Stimulated activated memory B cell treated with anti-CD40 and anti-IgM and Interleukin-4, amounts not matched to agents 10 μg/mL and 1 μg/mL and 100 μg/mL, for 72 hours (primary cell): ENCODE measurements at places on chromosomes 11 and 22.

DNA sequence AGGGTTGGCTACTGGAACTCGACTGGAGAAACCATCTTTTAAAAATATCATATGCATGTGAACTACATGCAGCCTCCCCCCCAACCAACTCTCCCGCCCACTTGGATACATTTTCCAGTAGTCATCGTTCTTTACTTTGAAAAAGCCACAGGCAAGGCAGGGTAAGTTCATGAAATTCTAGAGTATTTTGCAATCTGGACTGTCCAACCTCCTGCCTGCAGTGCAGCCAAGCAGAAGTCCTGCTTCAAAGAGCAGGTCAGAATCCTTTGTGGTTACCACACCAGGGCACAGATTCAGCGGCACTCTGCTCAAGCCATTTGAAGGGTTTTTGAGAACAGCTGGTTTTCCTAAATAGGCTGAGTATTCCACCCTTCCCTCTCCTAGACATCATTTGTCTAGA is 12.1 kb downstream of the ELF5 start:
- peak; percentile 52 for ATAC-seq

GRCh38 chr11:111797145-111797581 is 31.0 kb upstream of the PPP2R1B start:
- ATAC-seq = peak; percentile 50

- ATAC-seq = no peak
These were observed 133.2 kb downstream of the ADAMTS15 start for GRCh38 chr11:130581646-130582045.

- peak; percentile 60 for ATAC-seq
These were observed 101.4 kb downstream of the SYT9 start for GRCh38 chr11:7353100-7353499.

DNA sequence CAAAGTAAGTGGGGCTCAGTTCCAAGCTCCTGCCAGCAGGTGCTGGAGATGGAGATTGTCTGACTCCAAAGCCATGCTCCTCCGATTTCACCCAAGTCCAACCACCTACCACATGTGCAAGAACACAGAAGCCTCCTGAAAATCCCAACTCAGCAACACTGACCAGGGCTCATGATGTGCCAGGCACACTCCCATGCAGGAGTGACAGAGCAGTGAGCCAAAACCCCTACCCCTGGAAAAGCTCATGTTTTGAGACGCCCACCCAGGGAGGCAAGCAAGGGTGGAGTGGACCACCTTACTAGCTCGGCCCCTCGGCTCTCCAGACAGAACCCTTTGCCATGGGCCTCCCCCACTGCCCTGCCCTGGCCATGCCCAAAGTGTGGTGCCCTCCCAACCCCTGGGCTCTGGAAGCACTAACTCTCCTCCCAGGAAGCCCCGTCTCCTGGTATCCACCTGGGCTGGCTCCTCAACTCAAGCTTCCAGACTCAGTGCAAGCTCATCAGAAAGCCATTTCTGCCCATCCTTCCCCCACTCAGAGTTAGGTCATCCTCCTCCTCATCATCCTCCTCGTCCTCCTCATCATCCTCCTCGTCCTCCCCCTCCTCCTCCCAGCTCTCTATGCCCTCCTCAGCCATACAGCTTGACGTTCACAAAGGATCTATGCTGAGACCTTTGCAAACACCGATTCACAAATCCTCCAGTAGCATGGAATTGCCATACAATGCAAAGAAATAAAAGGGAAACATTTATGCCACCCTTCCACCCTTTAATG is 154.9 kb downstream of the MPPED1 start:
- no peak for ATAC-seq

GRCh38 chr11:75031224-75031753 is 42.6 kb downstream of the NEU3 start:
- ATAC-seq = no peak

DNA sequence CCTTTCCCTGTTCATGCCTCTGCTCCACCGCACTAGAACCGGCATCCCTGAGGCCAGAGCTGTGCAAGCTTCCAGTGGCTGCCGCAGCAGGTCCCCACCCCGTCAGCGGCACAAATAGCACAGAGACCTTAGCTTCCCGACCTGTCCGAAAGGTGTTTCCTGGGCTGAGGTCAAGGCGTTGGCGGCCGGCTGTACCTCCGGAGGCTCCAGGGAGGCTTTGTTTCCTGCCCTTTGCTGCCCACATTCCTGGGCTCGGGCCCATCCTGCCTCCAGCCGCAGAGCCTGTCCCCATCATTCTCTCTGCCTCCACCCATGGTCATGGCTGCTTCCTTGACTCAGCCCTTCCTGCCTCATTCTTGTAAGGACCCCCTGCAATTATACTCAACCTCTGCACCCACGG is 31.2 kb downstream of the ARHGAP8 start:
- no peak for ATAC-seq

GRCh38 chr22:45731798-45732495 is 60.3 kb downstream of the ATXN10 start:
- ATAC-seq = no peak

DNA sequence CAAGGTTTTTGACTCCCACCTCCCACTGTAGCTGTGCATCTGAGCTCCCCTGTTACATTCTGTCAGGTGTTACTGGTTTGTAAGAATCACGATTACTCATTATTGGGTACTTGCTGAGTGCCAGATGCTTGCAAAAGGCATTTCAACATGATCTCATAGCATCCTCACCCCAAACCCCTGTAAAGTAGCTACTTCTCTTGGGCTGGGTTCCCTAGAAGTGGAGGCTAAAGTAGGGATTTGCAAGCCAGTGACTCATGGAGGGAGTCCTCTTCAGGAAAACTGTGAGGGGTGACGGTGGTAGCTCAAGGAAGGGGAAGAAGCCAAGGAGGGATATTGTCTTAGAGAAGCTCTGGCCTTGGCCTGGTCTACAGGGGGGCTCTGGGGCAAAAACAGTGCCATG is 78.6 kb downstream of the TIMP3 start:
- no peak for ATAC-seq

- no peak for ATAC-seq
These were observed 72.0 kb downstream of the CD44 start for GRCh38 chr11:35210876-35211546.

GRCh38 chr22:38267086-38267485 is 5.7 kb downstream of the TMEM184B start:
- ATAC-seq = no peak

DNA sequence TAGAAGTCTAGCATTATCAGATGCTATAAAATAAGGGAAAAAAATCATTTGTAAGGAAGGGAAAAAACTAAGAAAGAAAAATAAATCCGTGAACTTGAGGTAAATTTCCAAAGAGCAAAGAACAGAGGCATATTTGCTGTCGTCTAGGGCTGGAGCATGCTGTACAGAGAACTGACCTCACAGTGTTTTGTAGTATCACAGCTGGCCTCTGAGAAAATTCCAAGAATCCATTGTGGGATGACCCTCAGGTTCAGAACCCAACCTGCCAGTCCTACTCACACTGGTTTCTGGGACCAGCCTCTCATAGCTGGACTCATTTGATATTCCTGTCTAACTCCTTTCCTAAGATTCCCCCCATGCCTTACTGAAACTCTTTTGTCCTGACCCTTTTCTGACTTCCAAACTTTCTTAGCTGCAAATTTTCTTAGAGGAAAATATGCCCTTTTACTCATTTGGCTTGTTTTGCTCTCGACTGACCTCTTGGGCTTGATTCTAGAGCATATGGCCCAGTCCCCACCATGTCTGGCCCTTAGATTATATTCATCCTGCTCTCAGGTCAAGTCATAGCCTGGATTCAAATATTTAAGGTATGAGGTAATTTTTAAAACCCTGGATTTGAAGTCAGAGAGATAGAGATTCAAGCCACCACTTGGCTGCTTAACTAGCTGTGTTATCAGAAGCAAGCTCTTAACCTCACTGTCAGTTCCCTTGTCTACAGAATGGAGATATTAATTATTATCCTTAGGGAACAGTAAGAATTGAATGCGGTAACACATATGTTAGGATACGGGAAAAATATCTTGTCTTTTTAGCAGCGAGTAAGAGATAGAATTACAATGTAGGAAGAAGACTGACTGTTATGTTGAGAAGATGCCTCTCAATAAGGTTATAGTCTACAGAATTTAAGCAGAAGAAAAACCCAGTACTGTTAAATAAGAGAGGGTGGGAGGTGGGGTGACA is 89.7 kb upstream of the KCNA4 start:
- no peak for ATAC-seq

DNA sequence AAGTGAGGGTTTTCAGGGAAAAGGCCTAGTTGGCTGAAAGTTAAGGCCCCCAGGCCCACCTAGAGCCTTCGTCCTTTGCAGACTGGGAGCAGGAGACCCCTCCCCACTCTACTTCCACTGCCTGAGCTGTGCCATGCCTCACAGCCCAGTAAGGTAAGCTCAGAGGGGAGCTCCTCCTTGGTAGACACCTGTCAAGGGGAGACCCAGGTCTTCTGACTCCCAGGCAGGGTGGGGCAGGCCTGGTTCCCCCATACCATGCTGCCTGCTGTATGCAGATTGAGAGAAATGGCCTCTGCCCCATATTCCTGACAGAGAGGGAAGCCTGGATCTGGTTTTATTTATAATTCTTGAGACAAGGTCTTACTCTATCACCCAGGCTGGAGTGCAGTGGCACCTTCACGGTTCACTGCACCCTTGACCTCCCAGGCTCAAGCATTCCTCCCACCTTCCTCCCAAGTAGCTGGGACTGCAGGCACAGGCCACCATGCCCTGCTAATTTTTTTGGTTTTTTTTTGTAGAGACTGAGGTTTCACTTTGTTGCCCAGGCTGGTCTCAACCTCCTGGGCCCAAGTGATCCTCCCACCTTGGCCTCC is 697 bp downstream of the RAB36 start:
- no peak for ATAC-seq

- ATAC-seq = peak; percentile 25
These were observed 346.8 kb upstream of the NARS2 start for GRCh38 chr11:78921509-78921908.

DNA sequence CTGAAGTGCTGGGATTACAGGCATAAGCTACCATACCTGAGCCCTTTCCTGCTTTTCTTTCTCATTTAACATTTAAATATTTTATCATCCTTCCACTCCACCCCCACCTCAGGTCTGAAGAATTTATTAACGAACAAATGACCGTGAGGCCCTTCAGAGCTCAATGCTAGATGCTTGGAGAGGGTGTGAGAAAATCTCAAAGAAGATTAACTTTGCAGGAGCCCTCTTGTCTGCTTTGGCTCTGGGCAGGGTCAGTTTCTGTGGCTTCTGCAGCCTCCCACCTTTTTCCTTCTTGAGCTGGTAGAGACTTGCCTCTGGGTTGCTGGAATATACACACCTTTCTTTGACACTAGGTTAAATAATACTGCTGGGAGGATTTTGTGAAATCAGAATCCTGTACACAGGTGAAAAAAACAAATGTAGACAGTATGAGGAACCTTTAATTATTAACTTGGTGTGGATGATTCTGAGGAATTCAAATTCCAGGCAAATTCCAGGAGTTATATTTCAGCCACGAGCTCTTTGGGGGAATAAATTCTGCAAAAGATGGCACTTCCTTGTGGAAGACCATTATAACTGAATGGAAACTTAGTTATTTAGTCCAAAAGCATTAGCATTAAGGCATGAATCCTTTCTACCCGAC is 3.4 kb upstream of the ZBTB44 start:
- no peak for ATAC-seq

GRCh38 chr11:68956142-68956541 is 24.6 kb downstream of the MRGPRD start:
- peak; percentile 46 for ATAC-seq

DNA sequence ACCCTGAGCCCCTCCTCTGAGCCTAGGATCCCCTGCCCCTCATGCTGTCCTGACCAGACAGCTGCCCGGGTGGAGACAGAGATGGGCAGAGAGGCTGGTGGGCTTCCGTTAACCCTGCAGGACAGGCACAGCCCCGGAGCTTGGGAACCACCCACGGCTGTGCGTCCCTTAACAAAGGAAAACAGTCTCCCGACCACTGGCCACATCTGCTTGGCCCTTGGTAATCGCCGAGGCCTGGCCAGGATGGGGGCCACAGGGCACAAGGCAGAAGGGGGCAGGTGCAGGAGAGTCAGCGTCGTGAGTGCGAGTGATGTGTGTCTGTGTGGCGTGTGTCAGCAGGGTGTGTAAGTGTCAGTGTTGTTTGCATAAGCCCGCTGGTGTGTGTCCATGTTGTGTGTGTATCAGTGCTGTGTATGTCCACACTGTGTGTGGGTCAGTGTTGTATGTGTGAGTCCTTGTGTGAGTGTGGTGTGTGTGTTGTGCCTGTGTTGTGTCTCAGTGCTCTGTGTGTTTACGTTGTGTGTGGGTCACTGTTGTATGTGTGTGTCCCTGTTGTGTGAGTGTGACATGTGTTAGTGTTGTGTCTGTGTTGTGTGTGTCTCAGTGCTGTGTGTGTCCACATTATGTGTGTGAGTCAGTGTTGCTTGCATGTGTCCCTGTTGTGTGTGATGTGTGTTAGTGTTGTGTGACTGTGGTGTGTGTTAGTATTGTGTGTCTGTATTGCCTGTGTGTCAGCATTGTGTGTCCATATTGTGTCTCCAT is 369.5 kb downstream of the BRD1 start:
- no peak for ATAC-seq

DNA sequence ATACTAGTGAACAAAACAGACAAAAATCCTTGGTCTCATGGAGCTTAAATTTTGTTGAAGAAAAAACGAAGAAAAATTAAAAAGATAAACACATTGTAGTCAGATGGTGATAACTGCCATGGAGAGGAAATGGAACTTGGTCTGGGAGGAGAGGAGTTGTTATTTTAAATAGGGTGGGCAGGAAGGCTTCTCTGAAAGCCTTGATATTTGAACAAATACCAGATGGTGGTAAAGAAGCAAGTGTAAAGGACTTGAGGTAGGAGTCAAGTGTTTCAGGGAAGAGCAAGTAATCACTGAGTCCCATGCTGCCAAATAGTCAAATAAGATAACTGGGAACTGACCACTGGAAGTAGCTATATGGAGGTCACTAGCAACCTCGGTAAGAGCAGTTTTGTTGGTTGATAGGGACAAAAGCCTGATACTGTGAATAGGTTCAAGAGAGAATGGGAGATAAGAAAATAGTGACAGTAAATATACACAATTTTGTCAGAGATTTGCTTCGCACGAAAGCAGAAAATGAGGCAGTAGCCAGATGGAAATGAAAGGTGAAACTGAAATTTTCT is 55.1 kb downstream of the SESN3 start:
- no peak for ATAC-seq

- ATAC-seq = peak; percentile 57
These were observed 489 bp downstream of the NUP98 start for GRCh38 chr11:3796801-3797328.

DNA sequence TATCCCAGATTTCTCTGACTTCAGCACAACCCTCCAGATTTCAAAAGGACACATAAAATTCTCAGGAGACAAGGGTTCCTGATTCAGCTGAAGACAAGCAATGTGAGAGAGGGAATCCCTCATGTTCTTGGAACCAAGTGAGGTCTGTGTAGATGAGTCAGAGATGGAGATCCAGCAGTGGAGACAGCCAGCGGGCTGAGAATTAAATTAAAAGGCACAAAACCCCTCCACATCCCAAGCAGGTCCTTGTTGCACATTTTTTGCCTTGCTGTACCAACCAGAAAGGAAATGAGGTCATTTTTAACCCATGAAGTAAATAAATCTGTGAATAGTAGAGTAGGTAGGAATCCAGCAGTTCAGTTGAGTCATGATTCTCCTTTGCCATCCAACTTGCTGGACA is 9.7 kb downstream of the MTNR1B start:
- ATAC-seq = no peak
